CD4-positive, CD25-positive, alpha-beta regulatory T cell (primary cell): ENCODE measurements at places on chromosomes 16 and 17. TPM values are rescaled to one million over a fixed set of nuclear protein-coding genes. Genes with fewer than 3 reads are reported as not detected.

The ZPBP2 gene
- not detected for total RNA-seq

The CNGB1 gene
- not detected for total RNA-seq

The KRTAP2-4 gene
- not detected for total RNA-seq

The ZDHHC1 gene
- total RNA-seq = not detected

The PRRT2 gene
- 1.9 TPM for total RNA-seq

The MRPL45 gene
- 12.8 TPM for total RNA-seq

The SDR42E2 gene
- total RNA-seq = 3.5 TPM

The BAIAP3 gene
- 3.1 TPM for total RNA-seq

The C16orf46 gene
- not detected for total RNA-seq

The SGCA gene
- not detected for total RNA-seq

The KRTAP1-5 gene
- total RNA-seq = not detected

The CFAP119 gene
- total RNA-seq = 1.8 TPM

The UMOD gene
- total RNA-seq = not detected

The NOG gene
- total RNA-seq = 4.8 TPM

The NPIPB13 gene
- total RNA-seq = 30.5 TPM

The PYDC1 gene
- not detected for total RNA-seq

The GAST gene
- not detected for total RNA-seq

The HDAC5 gene
- total RNA-seq = 69.1 TPM

The CACNB1 gene
- total RNA-seq = 19.3 TPM

The GGT6 gene
- total RNA-seq = not detected

The IQCK gene
- 1.7 TPM for total RNA-seq

The SOX9 gene
- not detected for total RNA-seq

The CCL5 gene
- total RNA-seq = 25.8 TPM

The TMEM94 gene
- 94.7 TPM for total RNA-seq

The NPIPA7 gene
- 3.9 TPM for total RNA-seq

The ASPHD1 gene
- total RNA-seq = not detected

The PRDM7 gene
- not detected for total RNA-seq

The ZP2 gene
- total RNA-seq = not detected

The KRTAP2-3 gene
- not detected for total RNA-seq

The WSB1 gene
- total RNA-seq = 181 TPM

The ACSF2 gene
- total RNA-seq = 22.2 TPM

The SCNN1G gene
- not detected for total RNA-seq

The SDR42E1 gene
- total RNA-seq = 3.7 TPM

The UBALD1 gene
- total RNA-seq = 53.7 TPM

The UTS2R gene
- total RNA-seq = not detected

The TNK1 gene
- 4.8 TPM for total RNA-seq

The TMEM114 gene
- not detected for total RNA-seq

The KCNH6 gene
- total RNA-seq = not detected

The EFCAB5 gene
- 2.1 TPM for total RNA-seq

The FBXL20 gene
- 30.8 TPM for total RNA-seq

The ITGAD gene
- total RNA-seq = not detected

The SLC2A4 gene
- not detected for total RNA-seq

The STH gene
- total RNA-seq = not detected

The CBX2 gene
- total RNA-seq = 0.81 TPM

The AOC3 gene
- total RNA-seq = 0.49 TPM

The KRTAP16-1 gene
- 0.42 TPM for total RNA-seq

The CAPNS2 gene
- total RNA-seq = not detected

The ABCA8 gene
- total RNA-seq = not detected

The TBC1D3C gene
- total RNA-seq = 2.0 TPM

The TBC1D3 gene
- total RNA-seq = not detected

The PDK2 gene
- 25.2 TPM for total RNA-seq

The NXPH3 gene
- not detected for total RNA-seq

The AIPL1 gene
- total RNA-seq = not detected

The PLXDC1 gene
- 12.9 TPM for total RNA-seq

The CD300E gene
- not detected for total RNA-seq

The TMEM238L gene
- not detected for total RNA-seq
